Astrocyte of the spinal cord (primary cell): ENCODE measurements at places on chromosomes 1 and 21.

GRCh38 chr1:163730411-163730821, 408.7 kb downstream of the NUF2 start:
- DNase-seq: peak; percentile 22

GRCh38 chr1:197515421-197515820, 247.4 kb downstream of the CRB1 start:
- no peak for DNase-seq

DNA sequence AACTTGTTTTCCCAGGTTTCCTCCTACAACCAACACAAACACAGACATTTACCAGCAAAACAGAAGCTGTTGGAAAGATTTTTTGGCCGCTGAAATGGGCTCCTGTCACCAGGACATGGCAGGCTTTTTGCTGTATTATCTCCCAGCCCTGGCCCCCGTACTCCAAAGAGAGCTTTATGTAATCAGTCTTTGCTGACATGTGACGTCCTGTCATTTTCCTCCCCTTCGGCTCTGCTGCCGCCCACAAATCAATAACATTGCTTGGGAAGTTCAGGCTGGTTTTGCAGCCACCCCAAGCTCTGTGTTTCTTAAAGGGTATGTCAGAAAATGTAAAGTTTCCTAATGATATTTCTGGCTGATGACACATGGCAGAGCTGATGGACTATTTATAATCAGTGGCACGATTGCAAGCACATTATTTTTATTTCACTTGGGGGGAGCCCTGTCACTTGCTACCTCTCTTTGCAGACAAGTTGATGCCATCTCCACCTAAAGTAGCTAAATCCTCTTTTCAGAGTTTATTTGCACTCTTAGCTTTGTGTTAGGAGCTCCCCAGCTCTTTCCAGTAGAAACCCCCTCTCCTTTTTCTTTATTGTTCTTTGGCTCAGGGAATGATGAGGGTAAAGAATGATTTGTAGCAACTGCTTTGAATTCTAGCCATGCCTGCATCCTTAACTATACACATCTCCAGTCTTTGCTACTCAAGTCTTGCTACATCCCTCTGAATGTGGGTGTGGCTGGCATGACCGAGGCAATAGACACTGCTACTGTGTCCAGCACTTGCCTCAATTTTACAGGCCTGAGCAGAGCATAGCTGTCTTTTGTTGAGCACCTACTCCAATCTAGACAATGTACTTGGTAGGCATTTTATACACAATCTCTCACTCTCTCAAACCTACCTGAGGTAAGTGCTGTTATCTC, 67.3 kb downstream of the ELAVL4 start:
- DNase-seq: no peak

DNA sequence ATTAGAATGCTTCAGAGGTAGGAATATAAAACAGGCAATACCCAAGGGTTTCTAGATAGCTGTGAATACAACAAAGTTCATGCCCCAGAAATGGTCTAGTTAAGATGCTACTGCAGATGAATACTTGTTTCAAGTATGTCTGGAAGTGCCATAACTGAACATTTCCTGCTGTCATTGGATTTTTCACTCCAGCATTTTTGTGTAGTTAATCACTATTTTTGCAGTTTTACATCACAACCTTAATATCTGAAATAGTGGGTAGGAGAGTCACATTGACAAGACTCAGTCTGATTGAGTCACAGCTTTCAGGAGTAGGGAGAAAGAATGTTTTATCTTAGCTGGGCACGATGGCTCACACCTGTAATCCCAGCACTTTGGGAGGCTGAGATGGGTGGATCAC, 126.4 kb upstream of the C1orf21 start:
- DNase-seq: peak; percentile 60

DNA sequence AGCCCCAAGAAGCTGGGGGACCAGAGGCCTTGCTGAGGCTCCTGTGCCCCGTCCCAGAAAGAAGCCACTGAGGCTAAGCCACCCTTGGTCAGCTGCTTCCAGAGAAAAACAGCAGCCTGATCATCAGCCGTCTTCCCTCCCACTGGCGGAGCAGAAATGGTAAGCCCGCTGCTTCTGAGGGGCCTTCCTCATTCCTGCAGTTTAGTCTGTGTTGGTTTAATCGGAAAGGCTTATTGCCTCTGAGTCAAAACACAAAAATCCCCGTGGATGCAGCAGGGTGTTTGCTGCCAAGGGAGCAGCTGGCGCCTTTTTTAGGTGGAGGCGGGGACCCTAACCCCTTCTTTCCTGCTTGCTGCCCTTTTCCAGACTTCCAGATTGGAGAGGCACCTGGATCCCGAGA, 33.9 kb downstream of the SPSB1 start:
- DNase-seq: peak; percentile 73

- no peak for DNase-seq
Observed at GRCh38 chr1:117607471-117607870, 1.6 kb downstream of the TENT5C start.

DNA sequence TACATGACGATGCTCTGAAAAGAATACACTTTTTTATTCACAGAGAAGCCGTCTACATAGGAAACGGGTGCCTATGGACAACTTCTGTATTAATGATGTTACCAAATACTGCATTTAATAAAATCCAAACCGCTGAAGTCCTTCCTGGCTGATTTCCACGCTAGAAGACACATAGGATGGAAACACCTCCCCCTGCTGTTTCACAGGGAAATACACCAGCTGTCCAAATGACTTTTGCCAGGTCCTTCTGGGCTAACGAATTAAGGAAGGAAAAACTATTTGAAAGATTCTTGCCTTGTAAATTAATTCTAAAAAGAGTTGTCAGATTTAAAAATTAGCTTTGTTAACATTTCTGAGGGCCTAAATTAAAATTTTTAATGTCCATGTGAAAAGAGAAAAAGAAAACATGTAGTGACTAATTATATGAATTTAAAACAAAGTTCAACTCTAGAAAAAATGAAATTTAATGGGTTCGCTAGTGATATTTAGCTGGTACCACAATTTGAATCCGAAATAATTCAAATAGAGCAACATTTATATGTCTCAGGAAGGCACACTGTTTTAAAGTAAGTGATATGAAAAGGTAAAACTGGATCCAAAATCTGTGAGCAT, 146.0 kb downstream of the RERE start:
- DNase-seq: peak; percentile 71

DNA sequence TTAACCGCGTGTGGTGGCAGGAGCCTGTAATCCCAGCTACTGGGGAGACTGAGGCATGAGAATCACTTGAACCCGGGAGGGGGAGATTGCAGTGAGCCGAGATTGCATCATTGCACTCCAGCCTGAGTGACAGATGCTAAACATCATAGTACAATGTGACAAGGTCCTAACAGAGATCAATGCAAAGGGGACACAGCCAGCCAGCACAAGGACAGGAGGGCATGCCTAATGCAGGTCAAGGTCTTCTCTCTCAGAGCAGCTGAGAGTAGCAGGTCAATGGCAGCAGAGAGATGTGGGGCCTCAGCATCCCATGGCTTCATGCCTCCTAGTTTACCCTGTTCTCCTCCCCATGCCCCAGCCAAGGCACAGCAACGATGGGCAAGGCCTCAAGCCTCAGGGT, 3.0 kb upstream of the SMIM11 start:
- no peak for DNase-seq

GRCh38 chr1:39501666-39502065, 10.2 kb downstream of the BMP8A start:
- DNase-seq: no peak

DNA sequence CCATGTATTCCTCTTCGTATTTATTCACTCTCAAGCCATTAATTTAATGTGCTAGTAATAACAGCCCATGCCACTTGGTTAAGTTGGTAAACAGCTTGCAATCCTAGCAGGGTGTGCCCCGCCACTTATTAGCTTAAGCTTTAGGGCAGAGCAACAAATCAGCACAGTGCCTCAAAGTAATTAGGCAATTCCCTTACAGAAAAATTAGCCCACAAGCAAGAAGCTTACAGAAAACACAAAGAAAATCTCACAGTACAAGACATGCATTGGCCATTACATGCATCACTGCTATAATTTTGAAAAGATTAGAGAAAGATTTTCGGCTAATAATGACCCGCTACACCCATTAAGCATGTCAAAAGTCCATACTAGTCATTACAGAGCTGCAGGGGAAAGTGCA, 47.6 kb downstream of the TGFB2 start:
- DNase-seq: no peak

DNA sequence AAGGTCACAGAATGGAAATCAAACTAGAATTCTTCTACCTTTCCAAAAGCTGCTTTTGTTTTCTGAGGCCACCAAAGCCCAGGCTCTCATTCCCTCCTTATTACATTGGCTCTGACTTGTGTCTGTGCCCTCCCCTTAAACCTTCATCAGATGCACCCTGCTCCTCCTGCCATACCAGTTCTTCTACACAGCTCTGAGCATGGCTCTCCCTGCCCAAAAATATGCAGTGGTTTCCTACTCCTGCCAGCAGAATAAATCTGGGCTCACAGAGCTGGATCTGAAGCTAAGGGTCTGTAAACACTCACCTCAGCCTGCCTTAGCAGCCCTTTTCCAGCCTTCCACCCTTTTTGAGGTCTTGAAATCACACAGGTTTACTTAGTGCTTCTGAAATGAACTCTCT, 55.0 kb downstream of the TTC3 start:
- DNase-seq: no peak

GRCh38 chr1:229164348-229164747, 106.6 kb upstream of the RAB4A start:
- DNase-seq: no peak

- DNase-seq: no peak
Observed at GRCh38 chr1:66535061-66535460, 1.1 kb downstream of the SGIP1 start.

DNA sequence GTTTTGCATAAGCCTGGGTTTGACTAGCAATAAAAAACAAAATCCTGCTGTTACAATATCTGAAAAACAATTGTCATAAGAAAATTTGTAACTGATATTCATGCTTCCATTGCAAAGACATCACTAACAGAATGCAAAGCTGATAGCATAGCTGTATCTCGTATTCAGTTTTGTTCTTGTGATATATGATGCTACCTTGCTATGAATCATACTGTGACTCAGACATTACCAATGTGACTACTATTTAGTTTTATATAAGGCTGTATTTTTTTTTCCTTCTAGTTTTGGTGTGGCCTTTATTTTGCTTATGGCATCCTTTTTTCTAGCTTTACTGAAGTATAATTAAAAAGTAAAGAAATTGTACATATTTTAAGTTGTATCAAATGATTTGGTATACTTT, 1381.8 kb downstream of the MRPL39 start:
- peak; percentile 50 for DNase-seq

DNA sequence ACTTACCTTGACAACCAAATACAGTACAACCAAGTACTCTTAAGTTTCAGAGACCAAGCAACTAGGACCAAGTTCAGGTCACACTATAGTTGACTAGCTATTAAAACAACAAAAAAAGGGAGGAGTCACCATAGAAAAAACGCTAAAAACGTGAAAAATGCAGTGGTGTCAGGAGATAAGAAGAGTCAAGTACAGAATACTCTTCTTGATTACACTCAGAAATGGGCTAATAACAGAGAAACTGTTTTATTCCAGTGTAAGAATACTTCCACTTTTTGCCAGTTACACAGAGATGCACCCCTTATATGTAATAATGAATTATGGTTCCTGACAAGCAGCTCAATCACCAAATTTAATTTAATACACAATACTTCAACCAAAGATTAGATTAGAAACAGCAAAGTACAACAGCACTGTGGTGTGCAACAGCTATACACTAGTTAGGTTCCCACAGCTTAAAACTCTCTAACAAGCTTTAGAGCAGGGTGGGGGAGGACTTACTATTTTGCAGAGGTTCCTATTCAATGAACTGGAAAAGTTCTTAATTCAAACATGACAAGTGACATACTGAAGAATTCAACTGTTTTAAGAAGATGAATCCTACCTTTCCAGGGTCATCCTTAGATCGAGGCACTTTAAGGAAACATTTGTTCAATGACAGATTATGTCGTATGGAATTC, 70.4 kb downstream of the FOXJ3 start:
- no peak for DNase-seq

DNA sequence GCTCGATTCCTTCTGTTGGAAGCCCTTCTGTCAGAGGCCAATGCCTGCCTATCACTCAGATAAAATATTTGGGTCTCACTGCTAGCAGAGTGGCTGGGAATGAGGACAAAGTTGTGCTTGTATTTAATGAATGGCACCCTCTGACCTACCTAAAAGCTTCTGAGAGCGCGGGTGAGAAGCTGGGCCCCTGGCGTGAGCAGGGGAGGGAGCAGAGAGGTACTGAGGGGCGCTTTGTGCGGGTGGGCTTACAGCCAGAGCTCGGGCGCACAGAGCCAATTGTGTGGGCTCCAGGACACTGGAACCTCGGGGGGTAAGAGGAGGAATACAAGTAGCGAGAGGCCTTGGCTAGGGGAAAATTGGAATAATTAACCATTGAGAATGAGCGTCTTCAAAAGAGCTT, 32.3 kb downstream of the PCAT6 start:
- no peak for DNase-seq

- DNase-seq: no peak
Observed at GRCh38 chr1:87853576-87854351, 525.1 kb downstream of the LMO4 start.

GRCh38 chr1:12433323-12434053, 184.5 kb downstream of the DHRS3 start:
- peak; percentile 91 for DNase-seq

DNA sequence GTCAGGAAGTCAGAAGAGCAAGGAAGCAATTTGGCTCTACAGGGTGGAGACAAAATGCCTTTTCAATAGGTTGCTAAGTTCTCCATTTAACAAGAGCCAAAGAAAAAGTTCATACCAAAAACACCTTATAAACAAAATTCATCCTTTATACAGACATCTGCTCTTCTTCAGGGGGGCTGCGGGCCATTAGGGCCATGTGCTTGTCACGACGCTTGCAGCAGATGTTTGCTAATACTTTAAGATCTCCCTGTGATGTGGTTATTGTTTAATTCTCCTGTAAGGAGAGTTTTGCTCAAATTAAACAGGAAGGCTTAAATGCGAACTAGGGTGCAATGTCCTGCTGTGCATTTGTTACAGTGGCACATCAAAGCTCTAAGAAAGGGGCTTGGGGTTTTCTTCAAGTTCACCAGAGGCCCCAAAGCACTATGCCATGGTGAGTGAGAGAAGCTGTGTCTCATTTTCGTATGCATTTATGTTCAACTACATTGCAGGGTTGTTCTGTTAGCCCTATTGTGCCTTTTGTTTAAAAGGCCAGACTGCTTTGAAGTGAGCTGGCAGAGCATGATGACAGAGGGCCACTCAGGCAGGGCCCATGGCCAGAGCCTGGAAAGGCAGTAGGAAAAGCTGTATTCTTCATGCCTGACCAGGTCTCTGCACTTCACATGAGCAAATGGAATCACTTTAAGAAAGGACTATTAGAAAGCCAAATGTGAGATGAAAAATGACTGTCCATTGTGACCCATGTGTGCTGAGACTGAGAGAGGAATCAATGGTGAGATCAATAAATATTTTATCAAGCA, 24.8 kb upstream of the NTPCR start:
- DNase-seq: peak; percentile 19

- DNase-seq: no peak
Observed at GRCh38 chr21:44556879-44557278, 1.7 kb downstream of the KRTAP10-3 start.

GRCh38 chr1:230230948-230231773, 164.1 kb downstream of the GALNT2 start:
- no peak for DNase-seq
